ENCODE measurements at places on chromosomes 7 and 10.

DNA sequence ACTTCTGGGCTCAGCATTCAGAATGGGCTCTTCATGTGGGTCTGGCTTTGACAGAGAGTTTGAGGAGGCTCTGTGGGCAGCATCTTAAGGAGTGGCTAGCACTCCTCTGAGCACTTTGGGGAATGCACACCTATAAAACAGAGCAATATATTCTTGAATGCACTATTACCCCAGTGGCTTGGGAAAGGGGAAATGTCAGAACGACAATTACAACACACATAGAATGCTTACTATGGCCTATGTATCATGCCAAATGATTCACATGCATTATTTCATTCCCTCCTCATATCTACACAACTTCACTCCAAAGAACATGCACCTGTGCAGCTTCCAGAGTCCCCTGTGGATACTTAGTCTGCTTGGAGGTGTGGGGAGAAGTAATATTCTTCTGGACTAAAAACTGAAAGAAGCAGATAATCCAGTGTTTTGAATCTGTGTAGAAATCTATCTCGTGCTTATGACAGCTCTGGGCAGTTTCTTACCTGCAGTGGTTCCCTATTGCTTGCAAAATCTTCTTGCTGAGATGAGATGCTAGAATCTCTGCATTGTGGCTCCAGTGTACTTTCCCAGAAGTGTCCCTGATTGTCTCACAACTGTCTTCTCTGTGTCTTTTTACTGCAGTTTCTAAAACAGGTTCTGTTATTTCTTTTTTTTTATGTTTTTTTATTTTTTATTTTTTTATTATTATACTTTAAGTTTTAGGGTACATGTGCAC is 5.5 kb upstream of the MGAM start:
- DNase-seq, result no peak

DNA sequence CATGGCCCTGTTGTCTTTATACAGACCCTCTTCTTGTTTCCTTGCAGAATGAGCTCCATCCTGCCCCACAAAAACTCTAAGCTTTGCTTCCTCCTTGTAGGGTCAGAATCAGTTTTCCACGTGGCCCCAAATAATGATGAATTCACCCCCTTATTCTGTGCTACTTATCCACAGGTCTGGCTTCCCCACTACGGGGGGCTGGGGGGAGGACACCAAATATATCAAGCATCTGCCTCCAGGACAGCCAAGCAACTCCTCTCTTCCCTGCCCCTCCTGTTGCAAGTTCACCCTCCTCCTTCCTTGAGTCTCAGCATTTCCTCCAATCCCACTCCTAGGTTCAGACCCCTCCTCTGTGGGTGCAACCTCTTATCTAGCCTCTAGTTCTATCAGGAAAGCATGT is 743.3 kb downstream of the GRID1 start:
- no peak for DNase-seq

GRCh38 chr7:127858915-127859189 is 172.4 kb downstream of the LRRC4 start:
- DNase-seq, result no peak

DNA sequence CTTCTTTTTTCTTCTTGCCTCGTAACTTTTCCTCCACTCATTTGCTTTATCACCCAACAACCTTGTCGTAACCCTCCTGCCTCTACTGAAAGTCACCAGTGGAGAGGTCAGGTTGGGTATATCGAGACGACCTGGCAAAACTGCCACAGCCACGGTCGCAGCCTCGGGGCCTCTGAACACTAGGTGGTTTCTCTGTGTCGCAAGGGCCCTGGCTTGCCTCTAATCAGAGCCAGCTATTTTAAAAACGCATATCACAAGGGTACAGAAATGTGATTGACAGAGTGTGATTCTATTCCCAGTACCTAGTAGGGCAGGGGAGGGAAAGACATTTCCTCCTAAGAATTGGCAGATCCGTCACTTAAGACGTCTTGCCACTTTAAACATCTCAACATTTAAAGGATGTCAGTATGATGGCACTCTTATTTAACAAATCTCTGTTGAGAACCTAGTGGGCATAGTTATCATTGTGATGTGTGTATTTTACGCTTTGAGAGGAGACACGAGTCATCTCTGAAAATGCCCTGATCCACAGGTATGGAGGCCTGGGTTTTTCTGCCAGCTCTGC is 197.5 kb downstream of the ARHGAP21 start:
- no peak for DNase-seq

DNA sequence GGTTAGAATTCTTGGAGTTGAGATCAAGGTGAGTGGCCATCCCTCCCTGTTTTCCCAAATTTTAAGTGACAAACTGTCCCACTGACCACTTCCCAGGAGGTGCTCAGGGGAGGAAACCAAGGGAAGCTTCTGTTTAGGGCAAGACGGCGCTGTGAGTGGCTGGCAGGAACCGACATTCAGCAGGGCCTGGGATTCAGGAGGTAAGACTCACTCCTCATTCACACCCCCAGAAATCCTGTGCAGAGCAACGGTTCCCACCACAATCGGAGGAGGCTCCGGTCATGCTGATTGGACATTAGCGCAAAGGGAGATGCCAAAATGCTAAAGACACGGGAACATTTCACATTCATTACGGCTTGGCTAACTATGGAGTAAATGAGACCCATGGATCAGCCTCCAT is 200.9 kb downstream of the GRID1 start:
- DNase-seq, result no peak

GRCh38 chr10:133520193-133520738 is 6.9 kb upstream of the CYP2E1 start:
- DNase-seq, result peak; percentile 82

- peak; percentile 25 for DNase-seq
These were observed 39.7 kb upstream of the TEX47 start for GRCh38 chr7:88835147-88835728.

DNA sequence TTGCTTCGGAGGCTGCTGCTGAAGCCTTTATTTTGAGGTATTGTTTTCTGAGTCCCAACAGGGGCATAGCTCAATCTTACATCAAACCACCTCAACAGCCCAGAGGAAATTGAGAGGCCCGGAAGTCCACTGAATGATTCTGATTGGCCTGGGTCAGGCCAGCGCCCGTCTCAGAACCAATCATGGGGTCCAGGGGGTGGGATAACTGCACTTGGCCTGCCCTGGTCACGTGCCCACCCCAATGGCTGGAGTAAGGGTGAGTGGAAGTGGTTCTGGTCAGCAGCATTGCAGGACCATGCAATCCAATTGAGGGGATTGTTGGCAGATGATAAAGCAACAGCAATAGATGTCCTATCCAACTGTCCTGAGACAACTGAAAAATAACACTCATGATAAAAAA is 190.6 kb downstream of the HERPUD2 start:
- DNase-seq, result no peak

DNA sequence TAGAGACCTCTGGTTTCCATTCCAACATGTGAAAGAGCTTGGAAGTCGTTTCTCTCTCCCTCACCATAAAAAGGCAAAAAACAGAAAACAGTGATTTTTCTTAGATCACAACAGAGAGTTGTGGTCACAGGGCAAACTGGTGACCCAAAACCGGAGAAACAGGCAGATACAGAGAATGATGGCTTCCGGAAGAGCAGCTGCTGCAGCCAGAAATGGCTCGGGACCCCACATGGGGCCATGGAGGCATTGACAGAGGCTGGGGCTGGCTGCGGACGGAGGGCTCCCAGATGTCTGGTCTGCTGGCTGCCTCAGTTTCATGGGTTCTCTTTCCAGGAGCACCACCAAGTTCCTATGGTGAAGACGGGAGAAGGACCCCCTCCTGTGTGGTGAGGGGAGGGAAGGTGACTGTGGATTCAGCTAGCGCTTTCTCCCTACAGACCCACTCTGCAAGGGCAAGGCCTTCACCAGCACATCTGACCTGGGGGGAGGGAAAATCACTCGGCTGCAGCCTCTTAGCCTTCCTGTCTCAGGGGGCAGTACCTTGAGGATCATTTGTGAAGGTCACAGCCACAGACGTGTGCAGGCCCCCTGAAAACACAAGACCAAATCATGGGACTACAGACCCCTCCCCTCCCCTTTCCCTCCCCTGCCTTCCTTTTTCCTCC is 81.4 kb downstream of the WDR37 start:
- no peak for DNase-seq

- no peak for DNase-seq
These were observed 109.4 kb downstream of the WDFY4 start for GRCh38 chr10:48794074-48794473.
